ENCODE measurements at places on chromosomes 2 and 18.

GRCh38 chr2:97834610-97835009 lies 121.2 kb downstream of the ZAP70 start:
- DNase-seq, result no peak

GRCh38 chr2:140869925-140870324 lies 1260.9 kb downstream of the LRP1B start:
- DNase-seq, result no peak

DNA sequence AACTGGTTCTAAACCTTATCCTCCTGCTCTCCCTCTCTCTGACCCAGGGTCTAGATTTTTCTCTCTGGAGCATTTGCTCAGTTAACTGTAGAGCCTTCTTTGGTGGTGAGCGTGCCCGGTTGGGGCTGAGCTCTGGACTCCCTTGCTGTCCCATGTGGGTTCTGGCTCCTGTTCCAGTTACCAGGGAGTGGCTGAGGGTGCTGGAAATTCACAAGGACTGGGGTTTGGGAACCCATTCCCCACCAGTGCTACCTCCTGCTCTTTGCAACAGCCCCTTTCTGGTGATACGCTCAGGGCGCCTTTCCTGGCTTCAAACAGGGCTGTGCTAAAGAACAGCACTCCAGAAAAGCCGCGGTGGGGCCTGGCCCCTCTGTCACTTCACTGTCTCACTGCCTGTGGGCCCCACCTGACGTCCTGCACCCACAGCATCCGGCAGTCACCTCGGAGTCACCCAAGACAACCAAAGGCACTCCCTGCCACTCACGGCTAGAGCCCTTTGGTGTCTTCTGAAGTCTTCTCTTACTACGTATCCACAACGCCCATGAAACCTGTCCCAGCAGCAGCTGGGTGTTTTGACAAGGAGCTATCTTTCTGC lies 41.3 kb downstream of the CAPN13 start:
- no peak for DNase-seq

DNA sequence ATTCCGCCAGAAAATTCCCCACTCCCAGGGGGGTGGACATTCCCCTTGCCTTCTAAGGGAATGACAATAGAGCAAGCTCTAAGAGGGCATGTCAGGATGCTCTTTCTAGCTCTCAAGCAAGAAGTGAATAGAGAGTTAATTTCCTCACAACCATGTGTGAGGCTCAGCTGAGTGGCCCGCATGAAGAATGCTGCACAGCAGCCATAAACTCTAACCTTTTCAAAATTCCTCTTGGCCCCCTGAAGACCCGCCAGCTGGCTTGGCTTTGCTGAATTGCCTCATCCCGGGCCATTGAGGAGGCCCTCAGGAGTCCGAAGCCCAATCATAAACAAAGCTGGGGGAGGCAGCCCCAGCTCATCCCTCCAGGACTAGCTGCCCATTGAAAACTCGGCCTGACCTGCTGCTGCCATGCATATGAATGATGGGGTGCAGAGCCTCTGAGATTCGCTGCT lies 38.2 kb downstream of the NRP2 start:
- no peak for DNase-seq

DNA sequence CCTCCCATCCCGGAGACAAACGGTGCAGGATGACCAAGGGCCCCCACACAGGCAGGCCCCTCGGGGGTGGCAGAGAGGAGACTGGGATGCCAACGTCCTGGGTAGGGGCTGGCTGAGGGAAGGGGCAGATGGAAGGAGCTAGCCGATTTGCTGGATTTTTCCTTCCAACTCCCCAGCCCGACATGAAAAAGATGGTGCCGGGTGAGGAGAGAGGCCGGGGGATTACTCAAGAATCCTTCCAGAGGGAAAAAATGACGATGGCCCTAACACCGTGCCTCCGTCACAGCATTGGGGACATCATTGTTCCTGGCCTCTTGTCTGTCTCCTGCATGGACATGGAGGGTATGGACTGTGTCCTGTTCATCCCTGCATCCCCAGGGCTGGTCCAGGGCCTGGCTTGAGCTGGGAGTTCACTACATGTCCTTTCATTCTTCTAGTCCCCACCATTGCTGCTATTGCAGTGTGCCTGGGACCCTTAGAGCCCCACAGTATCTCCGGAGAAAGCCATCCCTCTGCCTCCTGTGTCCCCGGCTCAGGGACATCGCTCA lies 217.7 kb downstream of the TNS1 start:
- DNase-seq, result no peak

DNA sequence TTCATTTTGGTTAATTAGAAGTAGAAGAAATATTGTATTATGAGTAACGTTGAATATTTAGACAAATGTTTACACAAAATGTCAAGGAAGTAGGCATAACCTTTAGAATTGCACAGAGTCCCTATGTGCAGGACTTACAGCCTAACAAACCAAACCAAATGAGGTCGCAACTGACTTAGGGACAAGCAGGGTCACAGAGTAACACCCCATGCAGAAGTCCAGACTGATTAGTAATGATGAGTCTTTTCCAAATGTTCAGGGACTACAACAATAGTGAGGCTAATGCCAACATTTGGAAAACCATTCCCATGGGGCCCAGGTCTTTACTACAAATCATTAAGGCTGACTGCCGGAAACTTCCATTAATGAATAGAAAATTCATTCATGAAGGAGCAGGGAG lies 452.5 kb upstream of the CHAC2 start:
- DNase-seq, result no peak

DNA sequence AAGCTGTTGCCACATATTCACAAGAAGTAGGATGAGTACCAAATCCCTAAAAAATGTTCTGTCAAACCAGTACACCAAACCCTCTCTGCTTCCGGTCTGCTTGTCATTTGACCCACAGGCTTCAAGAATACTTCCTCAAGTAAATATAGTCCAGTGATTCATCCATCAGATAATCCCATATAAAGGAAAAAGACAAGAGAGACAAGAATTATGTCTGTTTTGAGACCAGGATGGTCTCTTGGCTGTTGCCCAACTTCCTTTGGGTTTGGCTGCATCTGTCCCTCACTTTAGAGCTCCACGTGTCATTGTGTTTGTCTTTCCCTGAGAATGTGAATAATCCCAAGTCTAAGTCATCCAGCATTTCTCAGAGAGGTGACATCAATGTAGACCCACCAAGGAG lies 91.5 kb upstream of the NRP2 start:
- DNase-seq, result no peak

DNA sequence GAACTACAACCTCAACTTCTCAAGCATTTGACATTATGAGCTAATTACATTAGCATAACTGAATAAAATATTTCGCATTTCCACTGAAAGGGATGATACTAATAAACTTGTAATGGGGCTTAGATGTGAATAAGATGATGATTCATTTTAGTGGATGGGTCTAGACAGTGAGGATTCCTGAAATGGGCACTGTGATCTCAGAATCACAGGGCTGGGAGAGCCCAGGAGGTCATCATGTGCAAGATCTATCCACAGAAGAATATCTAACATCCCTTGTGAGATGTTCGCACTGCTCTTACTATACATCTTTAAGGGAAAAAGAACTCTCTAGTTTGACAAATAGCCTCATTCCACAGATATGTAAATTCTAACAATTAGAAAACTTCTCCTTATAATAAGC lies 245.7 kb downstream of the DYM start:
- no peak for DNase-seq

GRCh38 chr2:113986762-113987290 lies 96.9 kb downstream of the ACTR3 start:
- no peak for DNase-seq

DNA sequence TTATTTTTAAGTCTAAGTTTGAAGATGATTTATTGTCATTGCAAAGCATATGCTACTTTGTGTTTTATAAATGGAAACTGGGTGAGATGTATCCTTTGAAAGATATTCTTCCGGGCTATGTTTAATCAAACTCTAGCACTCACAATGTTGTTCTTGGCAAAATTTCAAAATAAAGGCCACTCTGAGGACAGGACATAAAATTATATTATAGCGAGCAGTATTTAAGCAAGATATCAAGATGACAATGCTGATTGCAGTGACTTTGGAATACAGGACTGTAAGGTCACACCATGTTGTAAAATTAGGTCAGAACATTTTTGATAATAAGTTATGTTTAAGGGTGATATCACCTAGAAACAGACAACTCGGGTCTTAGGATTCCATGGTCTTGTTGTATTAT lies 14.2 kb downstream of the RPRM start:
- DNase-seq, result no peak

DNA sequence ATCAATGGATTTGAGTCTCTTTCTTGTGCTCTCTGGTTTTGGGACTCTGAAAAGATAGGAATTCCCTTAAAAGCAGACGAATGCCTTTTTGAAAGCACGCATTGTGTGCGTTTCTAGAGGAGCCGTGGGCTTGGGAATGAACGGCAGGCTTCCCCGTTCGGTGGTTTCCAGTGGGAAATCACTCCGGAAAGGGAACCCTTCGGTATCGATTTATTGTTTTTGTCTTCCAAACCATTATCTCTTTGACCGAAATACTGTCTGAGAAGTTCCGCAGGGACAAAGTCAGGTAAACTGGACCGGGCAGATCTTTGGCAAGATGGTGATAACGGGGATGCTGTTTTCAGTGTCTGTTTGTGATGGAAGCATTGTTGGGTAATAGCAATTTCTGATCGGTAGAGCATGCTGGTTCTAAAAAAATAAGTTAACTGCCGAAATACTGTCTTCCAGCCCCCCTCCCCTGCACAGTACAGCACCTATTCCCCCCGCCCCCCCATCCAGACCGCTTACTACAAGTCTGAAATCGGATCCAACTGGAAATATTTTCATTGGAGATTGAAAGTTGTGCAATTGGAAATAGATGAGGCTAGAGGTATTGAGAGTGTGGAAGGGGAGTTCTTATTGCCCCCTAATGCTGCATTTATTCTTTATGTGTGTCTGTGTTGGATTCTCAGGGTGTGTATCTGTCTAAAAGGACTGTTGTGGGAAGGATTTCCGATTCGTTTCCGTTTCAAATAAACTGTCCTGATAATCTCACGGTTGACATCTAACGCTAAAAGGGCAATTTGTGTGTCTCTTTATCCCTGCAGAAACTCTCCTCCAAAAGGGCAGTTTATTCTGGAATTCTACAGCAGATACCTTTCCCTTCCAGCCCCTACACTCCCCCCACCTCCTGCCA lies 635 bp downstream of the SETBP1 start:
- no peak for DNase-seq

GRCh38 chr2:70069049-70069448 lies 18.2 kb upstream of the PCBP1 start:
- DNase-seq, result no peak

- DNase-seq, result peak; percentile 44
Observed at GRCh38 chr2:171181064-171182049, 20.7 kb upstream of the TLK1 start.

GRCh38 chr18:48022531-48023329 lies 92.3 kb upstream of the SMAD2 start:
- DNase-seq, result no peak

DNA sequence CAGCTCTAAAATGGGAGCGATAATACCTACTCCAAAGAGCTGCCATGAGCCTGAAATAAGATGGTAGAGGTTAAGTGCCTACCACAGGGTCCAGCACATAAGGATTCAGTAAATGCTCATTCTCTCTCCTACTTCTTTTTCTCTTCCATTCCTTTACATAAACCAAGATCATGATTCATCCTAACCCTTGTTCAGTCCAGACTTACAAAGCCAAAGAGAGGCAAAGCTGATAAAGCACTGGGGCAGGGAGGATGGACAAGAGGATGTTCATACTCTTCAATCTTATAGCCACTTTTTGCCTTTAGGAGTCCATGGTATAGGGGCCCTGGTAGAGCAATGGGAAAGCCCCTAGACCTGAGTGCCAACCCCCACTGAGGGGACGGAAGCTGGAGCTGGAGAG lies 75.6 kb upstream of the PKDCC start:
- no peak for DNase-seq

GRCh38 chr18:49920731-49921130 lies 107.4 kb upstream of the ACAA2 start:
- no peak for DNase-seq

- DNase-seq, result no peak
Observed at GRCh38 chr18:36338403-36338933, 41.0 kb downstream of the FHOD3 start.

DNA sequence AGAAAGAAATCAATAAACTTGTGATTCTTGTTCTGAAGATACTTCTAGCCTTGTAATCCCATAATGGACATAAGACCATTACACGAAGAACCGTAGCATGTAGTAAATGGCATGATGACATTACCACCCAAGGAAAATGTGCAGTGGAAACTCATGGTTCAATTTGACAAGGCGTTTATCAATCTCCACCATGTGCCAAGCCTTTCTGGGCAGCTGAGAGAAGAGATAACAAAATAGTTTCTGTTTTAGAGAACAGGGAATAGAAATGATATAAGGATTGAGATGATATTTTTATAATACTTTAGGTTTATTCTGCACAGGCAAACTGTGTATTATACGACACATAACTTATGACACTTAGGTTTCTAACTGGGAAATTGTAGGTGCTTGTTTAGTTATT lies 19.2 kb downstream of the ABI2 start:
- DNase-seq, result no peak

- DNase-seq, result peak; percentile 16
Observed at GRCh38 chr2:183037553-183038340, 510 bp downstream of the NCKAP1 start.

GRCh38 chr2:26577442-26578112 lies 63.6 kb downstream of the CIB4 start:
- DNase-seq, result peak; percentile 63
